ENCODE measurements at places on chromosomes 3 and 15.

GRCh38 chr3:142287866-142288638 lies 62.7 kb upstream of the GK5 start:
- no peak for ATAC-seq

GRCh38 chr3:153634683-153635082 lies 472.7 kb downstream of the RAP2B start:
- no peak for ATAC-seq

- peak; percentile 51 for ATAC-seq
Observed at GRCh38 chr3:23865595-23866396, 51.0 kb downstream of the NKIRAS1 start.

GRCh38 chr15:86266896-86267484 lies 187.3 kb downstream of the AGBL1 start:
- no peak for ATAC-seq

GRCh38 chr3:124510290-124510689 lies 220.0 kb upstream of the UMPS start:
- ATAC-seq, result no peak
